ENCODE measurements at places on chromosomes 1 and 21.

DNA sequence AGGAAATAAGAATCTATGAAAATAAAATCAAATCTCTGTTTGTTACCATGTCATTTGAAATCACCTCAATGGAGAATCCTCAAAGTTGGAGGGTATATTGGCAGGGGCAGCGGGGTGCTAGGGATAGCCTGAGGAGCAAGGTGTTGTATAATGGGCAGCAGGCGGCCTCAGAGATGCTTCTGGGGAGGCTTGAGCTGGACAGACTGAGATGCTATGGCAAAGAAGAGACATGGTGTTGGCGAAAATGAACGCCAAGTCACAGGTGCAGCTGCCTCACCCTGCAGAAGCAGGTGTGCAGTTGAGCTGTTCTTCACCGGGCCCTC is 3.1 kb upstream of the SLC1A7 start:
- no peak for DNase-seq

DNA sequence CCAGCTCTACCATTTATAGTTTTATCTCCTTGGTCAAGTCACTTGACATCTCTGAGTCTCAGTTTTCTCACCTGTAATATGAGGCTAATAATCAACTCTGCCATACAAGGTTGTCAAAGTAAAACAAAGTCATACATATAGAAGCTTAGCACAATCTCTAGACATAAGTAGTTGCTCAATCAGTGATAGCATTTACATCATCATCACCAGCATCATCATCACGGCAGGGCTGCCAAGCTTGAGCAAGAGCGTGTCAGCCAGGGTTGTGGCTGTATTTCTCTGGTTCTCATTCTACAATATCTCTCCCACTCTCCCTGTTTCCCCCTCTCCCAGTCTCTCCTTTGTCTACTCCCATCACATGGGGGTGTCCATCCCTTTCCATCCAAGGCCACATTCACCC is 41.7 kb upstream of the COA6 start:
- no peak for DNase-seq

- no peak for DNase-seq
Observed at GRCh38 chr1:11712285-11712684, 20.8 kb downstream of the DRAXIN start.

DNA sequence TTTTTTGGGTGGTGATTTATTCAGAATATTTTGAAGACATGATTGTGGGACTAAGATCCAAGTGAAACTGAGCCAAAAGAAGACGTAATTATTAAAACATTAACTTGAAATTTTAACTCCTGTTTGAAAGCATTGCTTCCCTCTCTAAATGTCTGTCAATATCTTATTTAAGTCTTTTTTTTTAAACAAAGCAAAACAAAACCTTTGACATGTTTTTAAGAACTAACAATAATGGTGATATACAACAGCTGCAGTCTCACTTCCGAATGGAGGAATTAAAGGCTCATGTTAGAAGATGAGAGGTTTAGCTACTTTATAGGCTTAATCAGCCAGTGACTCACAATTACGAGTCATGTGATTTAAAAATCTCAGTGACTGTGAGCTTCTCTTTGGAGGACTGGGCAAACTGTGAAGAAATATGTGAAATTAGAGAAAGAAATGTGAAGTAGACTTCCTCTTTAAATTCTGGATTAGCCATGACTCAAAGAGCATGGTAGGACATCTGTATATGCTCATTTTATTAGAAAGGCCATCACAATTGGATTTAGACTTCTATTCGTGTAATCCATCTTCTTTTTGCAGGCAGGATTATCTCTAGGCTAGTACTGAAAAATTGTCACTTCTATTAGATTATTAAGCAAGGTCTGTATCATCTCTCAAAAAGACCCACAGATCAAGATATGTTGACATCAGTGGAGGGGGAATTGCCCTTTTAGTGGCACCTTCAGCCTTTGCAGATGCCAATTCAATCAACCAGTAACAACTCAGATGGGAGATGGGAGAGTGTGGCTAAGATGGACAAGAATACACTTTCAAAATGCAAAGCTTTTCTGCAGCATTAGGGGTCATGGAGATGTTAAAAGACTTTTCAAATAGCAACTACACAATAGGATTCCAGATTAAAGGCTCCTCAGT is 28.7 kb downstream of the KCNA3 start:
- no peak for DNase-seq

- DNase-seq = no peak
Observed at GRCh38 chr1:226984521-226985238, 44.6 kb downstream of the COQ8A start.

GRCh38 chr1:89285745-89286380 is 13.2 kb upstream of the GBP5 start:
- DNase-seq = no peak

- DNase-seq = no peak
Observed at GRCh38 chr1:114660238-114660637, 9.6 kb downstream of the DENND2C start.

DNA sequence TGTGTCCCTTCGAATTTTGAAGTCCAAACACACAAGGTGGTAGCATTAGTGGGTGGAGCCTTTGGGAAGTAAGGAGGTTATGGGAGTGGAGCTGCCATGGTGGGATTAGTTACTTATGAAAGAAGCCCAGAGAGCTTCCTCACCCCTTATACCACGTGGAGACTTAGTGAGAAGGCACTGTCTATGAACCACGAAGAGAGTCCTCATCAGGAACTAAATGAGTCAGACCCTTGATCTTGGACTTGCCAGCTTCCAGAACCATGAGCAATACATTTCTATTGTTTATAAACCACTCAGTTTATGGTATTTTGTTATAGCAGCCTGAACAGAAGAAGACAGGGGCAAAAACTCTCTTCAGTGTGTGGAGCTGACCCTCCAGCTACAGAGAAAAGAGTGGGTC is 259.3 kb upstream of the AJAP1 start:
- DNase-seq = no peak

GRCh38 chr1:246773213-246773641 is 49.0 kb downstream of the SCCPDH start:
- DNase-seq = no peak

DNA sequence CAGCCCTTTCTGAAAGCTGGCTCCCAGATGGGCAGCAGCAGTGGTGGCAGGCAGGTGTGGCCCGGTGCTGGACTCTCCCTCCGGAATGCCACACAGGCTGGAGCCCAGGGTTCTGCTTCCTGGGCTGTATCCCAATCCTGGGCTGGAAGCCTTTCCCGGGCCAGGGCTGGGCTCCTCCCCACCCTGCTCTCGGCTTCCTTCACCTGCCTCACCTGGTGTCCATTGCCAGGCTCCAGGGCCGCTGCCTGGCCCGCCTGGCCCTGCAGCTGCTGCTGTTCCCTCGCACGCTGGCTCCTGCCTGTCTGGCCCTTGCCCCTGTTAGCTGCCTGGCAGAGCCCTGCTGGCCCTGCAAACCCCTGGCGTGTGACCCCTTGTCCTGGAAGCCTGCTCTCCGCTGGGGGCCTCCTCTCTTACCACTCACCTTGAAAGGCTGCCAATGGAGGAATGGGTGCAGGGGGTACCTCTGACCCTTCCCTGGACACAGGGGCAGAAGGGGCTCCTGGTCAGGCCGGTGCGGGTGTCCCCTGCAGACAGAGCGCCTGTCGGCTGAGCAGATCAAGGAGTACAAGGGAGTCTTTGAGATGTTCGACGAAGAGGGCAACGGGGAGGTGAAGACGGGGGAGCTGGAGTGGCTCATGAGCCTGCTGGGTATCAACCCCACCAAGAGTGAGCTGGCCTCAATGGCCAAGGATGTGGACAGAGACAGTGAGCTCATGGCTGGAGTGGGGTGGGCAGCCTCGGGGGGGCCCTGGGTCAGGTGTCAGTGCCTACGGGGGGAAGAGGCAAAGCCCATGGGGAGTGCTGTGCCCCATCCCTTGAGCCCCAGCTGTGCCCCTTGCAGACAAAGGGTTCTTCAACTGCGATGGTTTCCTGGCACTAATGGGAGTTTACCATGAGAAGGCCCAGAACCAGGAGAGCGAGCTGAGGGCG is 1.1 kb downstream of the CALML6 start:
- DNase-seq = no peak

- DNase-seq = no peak
Observed at GRCh38 chr21:44823179-44823660, 5.4 kb upstream of the SUMO3 start.

- DNase-seq = no peak
Observed at GRCh38 chr1:21290546-21290944, 282 bp upstream of the ECE1 start.

- DNase-seq = no peak
Observed at GRCh38 chr1:77421504-77422233, 139.8 kb downstream of the AK5 start.

- DNase-seq = no peak
Observed at GRCh38 chr1:84480650-84481049, 1.6 kb downstream of the RPF1 start.

- DNase-seq = no peak
Observed at GRCh38 chr1:183477986-183478781, 5.9 kb downstream of the SMG7 start.

GRCh38 chr1:159924025-159924790 is 1.1 kb downstream of the TAGLN2 start:
- peak; percentile 19 for DNase-seq

DNA sequence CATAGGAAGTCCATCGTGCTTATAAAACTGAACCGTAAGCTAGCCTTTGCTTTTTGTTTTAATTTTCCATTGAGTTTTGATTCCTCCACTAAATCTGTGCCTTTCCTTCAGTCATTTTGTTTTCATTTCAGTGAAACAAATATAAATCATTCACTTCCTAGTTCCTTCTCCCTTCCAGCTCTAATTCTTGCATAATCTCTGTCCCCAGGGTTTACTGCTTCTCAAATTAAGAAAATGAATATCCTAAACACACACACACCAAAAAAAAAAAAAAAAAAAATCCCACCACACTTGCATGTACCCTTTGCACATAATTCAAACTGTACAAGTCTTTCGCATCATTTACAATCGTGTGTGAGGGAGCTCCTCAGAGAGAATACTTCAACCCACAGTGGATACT is 6.8 kb downstream of the KCNH1 start:
- DNase-seq = no peak

Data from HAP-1 (cell line).